Hematopoietic multipotent progenitor cell treated with erythropoietin and hydrocortisone succinate and interleukin-3 and kit ligand, for 4 days (in vitro differentiated cells): ENCODE measurements at places on chromosomes 6 and 20.
A peak's percentile ranks its signal among the peaks of the same experiment; 100 is the strongest.

DNA sequence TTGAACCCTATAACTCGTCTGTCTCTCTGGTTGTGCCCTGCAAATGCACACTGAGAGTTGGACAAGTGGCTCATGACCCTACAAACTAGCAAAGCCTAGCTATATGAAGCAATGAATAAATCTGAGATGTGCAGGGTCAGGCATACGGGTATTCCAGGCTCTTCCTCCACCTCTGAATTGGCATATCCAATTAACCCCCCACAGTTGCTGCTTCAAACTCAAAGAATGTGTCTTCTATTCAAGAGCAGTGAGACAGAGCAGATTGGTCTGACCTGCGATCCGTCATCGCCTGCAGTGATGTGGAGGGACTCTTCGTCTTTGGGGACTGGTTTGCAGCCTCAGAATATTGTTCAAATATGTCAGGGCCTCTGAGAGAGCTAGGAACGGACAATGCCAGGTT lies 59.8 kb downstream of the LAMP5 start:
- DNase-seq: no peak

GRCh38 chr6:6626187-6626586 lies 37.7 kb downstream of the LY86 start:
- no peak for DNase-seq

DNA sequence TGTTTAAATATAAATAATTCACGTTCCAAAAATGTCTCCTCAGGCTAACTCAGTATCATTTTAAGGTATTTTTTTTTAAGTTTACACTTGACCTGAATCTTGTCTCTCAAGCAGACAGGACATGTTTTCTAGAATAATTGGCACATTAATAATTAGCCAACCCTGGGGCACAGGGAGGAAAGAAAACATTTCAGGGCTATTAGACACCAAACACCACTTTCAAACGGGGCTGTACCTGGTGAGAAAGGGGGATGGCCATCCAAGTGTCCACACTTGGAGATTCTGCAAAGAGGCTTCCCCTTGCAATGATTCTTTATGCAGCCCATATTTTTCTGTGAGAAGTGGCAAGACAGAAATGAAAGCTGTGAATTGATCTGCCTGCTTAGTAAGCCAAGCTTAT lies 560.8 kb downstream of the CD109 start:
- DNase-seq: no peak

GRCh38 chr6:24451581-24452388 lies 37.6 kb downstream of the GPLD1 start:
- DNase-seq: peak; percentile 59

DNA sequence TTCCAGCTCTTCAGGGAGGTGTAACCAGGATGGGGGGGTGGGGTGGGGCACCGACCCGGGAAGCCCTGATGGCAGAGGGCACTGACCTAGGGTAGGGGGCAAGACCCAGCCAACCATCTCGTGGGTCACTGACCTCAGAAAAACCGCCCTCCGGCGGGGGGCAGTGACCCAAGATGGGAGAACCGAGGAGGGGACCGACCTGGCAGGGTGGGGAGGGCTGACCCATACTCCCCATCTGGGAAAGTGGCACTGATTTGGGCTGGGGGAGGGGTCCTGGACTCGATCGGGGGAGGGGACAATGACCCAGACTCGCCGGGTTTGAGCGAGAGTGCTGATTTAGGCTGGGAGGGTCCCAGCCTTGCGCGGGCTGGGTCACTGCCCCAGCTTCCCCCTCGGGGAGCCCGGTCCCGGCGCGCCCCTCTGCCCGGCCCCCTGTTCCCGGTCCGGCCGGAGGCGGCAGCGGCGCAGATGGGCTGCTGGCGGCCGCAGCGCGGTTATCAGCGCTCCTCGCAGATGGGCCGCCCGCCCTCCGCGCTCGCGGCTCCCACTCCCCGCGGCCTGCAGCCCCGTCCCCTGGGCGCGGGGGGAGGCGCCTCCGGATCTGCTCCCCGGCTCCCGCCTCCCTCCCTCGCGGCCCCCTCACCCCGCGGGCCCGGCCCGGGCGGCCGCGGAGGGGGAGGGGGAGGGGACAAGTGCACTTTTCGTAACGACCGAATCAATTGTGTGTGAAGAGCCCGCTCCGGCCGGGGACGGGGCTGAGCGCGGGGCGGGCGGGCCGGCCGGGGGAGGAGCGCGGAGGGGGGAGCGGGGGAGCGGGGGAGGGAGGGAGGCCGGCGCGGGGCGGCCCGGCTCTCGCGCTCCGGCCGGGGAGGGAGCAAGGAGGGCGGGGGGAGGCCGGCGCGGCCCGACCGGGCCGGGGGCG lies 2.2 kb downstream of the NOL4L start:
- DNase-seq: peak; percentile 76

DNA sequence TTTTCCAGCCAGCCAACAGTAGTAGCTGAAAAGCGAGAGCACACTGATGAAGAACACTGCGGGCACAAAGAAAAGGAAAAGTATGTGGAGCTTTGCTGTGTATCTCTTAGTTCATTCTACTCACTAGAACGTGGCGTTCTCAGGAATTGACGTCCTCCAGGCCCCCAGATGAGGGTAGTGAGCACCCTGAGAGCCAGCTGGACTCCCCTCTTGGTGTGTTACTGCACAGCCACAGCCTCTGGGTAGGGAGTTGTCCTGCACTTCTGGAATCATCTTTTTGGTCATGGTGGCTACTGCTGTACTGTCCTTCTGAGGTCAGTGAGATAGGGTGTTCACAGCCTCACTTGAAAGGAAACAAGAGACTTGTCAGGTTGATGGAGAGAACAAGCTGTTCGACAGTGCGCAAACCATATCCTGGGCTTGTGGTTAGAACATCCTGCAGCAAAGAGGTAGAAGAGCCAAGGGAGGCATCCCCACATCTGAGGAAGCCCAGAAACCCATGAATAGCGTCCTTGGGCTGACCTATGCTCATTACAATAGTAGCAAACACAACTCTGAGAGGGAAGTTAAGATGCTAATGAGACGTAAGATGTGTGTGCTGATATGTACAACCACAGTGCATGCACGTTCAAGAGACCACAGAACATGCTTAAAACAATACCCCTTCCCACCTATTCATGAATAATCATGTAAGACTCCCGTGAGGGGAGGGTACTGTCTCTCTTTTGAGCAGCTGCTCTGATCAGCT lies 14.6 kb upstream of the HLA-F start:
- DNase-seq: peak; percentile 31

DNA sequence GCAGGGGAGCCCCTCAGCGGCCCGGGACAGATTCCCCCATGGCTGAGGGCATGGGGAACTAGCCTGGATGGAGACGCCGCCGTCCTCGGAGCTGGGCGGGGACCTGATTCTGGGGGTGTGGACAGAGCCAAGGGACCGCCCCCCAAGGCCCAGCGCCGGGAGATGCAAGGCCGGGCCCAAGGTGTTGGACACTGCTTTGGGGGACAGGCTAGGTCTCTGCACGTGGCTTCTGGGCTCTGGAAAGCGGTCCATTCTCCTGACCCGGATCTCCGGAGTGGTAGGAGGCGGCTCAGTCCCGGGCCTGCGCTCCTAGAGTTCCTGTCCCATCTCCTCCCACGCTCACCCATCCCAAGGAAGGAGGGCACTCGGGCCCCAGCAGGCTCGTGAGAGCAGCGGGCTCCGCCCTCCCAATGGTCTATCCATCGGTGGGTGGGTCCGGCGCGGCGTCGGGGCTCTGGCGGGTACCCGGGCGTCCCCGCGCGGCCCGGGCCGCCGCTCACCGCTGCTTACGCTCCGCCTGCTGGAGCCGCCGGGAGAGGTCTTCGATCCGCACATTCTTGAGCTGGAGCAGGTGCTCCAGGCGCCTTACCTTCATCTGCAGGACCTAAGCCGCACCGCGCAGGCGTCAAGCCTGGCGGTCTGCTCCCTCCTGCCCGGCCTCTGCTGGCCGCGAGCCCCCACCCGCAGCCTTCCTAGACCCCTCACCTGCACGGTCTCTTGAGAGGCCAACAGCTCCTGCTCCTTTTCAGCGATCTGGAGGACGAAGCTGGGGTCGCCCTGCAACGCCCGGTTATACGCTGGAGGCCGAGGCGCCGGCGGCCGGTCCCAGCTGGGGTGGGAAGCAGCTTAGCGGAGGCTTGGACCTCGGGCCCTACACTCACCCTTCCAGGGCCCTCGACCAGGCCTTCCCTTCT lies 3.3 kb downstream of the SPEF1 start:
- DNase-seq: peak; percentile 57

DNA sequence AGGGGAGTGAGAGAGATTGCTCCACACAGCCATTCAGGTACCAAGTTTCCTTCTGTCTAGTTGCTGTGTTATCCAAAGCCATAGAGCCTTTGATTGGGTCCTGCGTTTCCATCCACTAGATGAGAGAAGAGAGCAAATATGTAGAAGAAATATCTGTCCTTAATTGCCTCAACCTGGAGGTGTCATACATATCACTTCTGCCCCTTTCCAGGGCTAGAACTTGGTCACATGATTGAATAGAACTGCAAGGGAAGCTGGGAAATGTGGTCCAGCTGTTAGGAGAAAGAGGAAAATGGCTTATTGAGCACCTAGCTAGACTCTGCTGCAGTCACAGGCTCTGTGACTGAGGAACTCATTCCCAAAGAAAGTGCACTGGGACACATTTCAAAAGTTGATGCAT lies 115.6 kb upstream of the JAG1 start:
- no peak for DNase-seq

- peak; percentile 47 for DNase-seq
Observed at GRCh38 chr6:155340464-155341129, 26.3 kb upstream of the TFB1M start.

DNA sequence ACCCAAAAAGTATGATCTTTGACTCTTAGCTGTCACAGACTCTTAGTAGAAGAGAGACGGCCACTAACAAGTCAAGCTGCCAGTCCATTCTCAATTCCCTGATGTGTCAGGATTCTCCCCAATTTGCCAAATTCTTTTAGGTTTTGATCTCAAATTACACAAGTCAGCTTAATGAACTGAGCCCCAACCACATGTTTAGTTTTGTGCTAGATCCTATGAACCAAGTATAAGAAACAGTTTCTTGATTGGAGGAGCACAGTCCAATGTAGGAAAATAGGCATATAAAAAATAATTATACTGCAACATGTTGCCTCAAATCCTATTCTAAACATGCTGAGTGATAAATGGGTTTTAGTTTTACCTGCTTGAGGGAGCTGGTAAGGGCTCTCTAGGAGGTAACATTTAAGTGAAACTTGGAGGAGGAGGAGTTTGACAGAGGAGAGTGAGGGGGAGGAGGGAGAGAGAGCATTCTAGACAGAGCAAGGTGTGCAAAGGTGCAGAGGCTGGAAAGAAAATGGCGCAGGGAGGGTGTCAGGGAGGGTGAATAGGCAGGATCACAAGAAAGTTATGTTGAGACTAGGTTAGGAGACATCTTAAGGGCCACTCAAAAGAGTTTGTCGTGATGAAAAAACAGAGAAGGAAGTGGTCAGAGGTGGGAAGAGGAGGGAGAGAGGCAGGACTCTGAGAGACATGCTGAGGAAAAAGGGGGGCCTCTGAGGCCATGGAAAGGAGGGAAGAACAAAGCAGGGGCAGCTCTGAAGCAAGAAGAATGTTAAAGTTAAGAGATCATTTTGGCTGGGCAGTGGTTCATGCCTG lies 22.8 kb upstream of the FAM83C start:
- DNase-seq: peak; percentile 27

DNA sequence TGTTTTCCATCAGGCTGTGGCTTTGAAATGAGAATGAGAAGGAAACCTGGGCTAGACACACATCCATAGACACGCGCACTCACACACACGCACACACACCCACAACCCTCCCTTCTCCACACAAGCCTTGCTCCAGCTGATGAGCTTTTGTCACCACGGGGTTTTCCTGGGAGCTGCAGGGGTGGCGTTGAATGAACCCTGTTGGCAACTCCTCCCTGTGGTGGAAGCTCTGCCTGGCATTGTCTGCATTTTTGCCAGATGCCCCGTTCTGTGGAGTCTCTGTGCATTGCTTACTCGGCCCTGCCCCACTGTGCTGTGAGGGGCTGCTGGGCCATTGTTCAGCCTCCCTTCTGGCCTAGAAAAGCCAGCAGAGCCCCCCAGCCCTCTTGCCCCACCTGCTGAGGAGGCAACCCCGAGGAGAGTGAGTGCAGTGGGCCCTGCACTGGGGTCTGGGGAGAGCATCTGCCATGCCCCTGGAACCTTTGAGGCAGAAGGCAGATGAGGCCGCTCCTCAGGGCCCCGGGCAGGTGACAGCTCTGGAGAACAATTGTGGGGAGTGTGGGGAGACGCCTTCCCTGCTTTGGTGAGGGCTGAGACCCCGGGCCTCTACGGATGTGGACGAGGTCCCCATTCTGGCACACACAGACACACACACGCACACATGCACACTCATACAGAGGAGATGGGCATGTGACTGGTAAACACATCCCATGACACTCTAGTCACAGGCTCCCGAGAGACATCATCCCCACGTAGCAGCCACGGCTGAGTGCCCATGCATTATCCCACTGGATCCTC lies 9.9 kb downstream of the ADIG start:
- DNase-seq: no peak

GRCh38 chr20:5135363-5136012 lies 8.7 kb downstream of the CDS2 start:
- DNase-seq: no peak

- DNase-seq: no peak
Observed at GRCh38 chr6:105805501-105806023, 280.6 kb upstream of the PRDM1 start.

DNA sequence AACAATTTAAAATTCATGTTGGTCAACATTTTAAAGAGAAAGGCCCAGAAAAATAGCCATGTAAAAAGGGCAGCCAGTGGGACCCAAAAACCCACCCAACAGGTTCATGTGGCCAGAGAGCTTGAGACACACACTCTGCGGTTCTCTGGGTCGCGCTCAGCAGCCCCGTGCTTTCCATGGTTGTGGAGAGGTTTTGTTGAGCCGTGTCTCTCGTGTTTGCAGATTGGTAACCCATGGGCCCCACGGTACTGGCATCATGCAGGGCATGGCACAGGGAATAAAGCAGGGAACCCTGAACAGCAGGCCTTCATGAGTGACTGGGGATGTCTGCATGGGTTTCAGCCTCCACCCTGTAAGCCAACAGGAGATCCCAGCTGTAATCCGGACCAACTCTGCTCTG lies 127.7 kb upstream of the CST7 start:
- no peak for DNase-seq

- no peak for DNase-seq
Observed at GRCh38 chr6:100663219-100663863, 198.6 kb upstream of the SIM1 start.

GRCh38 chr20:41408156-41408794 lies 41.7 kb upstream of the EMILIN3 start:
- DNase-seq: peak; percentile 96
